Hair follicular keratinocyte (primary cell): ENCODE measurements at places on chromosomes 11 and 22. TPM values are rescaled to one million over a fixed set of nuclear protein-coding genes. Genes with fewer than 3 reads are reported as not detected.

Gene CASP5
- total RNA-seq = not detected in 2 replicates

Gene C1QTNF4
- 0.08 and 0.16 TPM in 2 replicates for total RNA-seq

Gene PHLDB1
- total RNA-seq = 44.7 and 64.3 TPM in 2 replicates

Gene ANO3
- not detected in 2 replicates for total RNA-seq

Gene OR10G4
- total RNA-seq = not detected in 2 replicates

Gene NLRP14
- total RNA-seq = 0.04 and 0.08 TPM in 2 replicates

Gene TIMP3
- 27.0 and 47.5 TPM in 2 replicates for total RNA-seq

Gene HBB
- total RNA-seq = not detected in 2 replicates

Gene BIK
- 9.4 and 9.9 TPM in 2 replicates for total RNA-seq

Gene PATE2
- total RNA-seq = not detected in 2 replicates

Gene MEI1
- total RNA-seq = 0.31 TPM in 1 of 2 replicates, not detected in the other

Gene C11orf42
- not detected in 2 replicates for total RNA-seq

Gene SERPING1
- total RNA-seq = 17.4 and 25.5 TPM in 2 replicates

Gene CEND1
- total RNA-seq = not detected in 2 replicates
